ENCODE measurements at places on chromosomes 5 and 9.

DNA sequence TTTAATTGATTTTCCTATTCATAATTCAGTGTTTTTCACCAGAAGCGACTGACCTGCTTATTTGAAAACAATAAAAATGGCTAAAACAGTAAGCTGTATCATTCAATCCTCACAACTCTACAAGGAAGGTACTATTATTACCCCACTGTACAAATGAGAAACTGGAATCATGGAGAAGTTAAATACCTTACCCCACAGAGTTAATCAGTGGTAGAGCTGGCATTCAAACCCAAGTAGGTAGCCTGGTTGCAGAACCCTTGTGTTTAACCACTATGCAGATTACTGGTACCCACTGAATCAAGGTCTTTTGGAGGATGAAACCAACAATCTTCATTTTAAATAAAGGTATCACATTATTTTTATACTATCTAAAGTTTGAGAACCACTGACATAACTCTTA is 59.6 kb downstream of the MLANA start:
- DNase-seq: no peak

DNA sequence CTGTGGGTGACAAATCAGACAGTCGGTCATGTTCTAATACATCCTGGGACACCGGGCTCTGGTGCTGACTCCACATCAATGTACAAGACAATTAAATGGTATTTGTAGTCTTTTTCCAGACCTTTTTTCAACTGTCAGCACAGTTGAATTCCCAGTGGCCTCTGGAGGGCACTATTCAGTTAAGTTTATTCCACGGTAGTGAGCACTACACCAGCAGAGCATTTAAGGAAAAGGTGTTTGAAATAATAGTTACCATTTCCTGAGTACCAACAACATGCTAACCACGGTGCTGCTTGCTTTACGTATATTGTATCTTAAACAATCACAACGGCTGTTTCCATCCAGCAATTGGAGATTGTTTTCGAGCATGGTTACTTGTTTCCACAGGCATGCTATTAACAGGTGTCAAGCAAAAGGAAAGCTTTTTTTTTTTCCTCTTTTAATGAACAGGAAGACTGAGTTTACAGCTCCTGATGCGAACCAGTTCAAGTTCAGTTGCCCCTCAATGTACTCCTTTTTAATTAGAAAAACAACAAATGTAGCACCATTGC is 186.7 kb downstream of the PDZD2 start:
- peak; percentile 45 for DNase-seq

- no peak for DNase-seq
Observed at GRCh38 chr5:148840531-148840930, 14.1 kb downstream of the ADRB2 start.

GRCh38 chr9:13570068-13570974 is 290.8 kb upstream of the MPDZ start:
- no peak for DNase-seq

All from HL-60 (cell line).